Omental fat pad (tissue), 4 donors: ENCODE measurements at places on chromosomes 6 and 20. TPM values are rescaled to one million over a fixed set of nuclear protein-coding genes. Genes with fewer than 3 reads are reported as not detected.

BPI gene
- total RNA-seq = not detected

CCDC170 gene
- 4.1 TPM for total RNA-seq

VWA7 gene
- not detected for total RNA-seq

PLG gene
- total RNA-seq = not detected

FRS3 gene
- total RNA-seq = 1.2 TPM

UBD gene
- 1.1 TPM for total RNA-seq

OR10C1 gene
- total RNA-seq = not detected

CDK19 gene
- total RNA-seq = 9.8 TPM

SOX18 gene
- 16.7 TPM for total RNA-seq

ECT2L gene
- total RNA-seq = not detected

ANGPT4 gene
- total RNA-seq = 5.4 TPM

OLIG3 gene
- total RNA-seq = not detected

CST5 gene
- not detected for total RNA-seq

VSX1 gene
- not detected for total RNA-seq

LAMP5 gene
- not detected for total RNA-seq

MACROD2 gene
- total RNA-seq = 6.8 TPM

MYL9 gene
- total RNA-seq = 86.5 TPM

CGA gene
- not detected for total RNA-seq

TMC2 gene
- total RNA-seq = 0.32 TPM

HLA-DQA2 gene
- total RNA-seq = not detected

HSPA1L gene
- total RNA-seq = 1.1 TPM

CCM2L gene
- total RNA-seq = 9.2 TPM

WASF1 gene
- 5.8 TPM for total RNA-seq

BANF2 gene
- total RNA-seq = not detected

B4GALT5 gene
- total RNA-seq = 30.8 TPM

C2 gene
- total RNA-seq = 48.0 TPM

RCAN2 gene
- 7.9 TPM for total RNA-seq

WFDC5 gene
- not detected for total RNA-seq

COL11A2 gene
- 0.46 TPM for total RNA-seq

LHFPL5 gene
- total RNA-seq = not detected

TBC1D7 gene
- total RNA-seq = 6.8 TPM

TPX2 gene
- 0.82 TPM for total RNA-seq

CRISP2 gene
- total RNA-seq = not detected

GRM1 gene
- 0.16 TPM for total RNA-seq

C6orf58 gene
- not detected for total RNA-seq

PI16 gene
- total RNA-seq = 12.5 TPM

SLPI gene
- total RNA-seq = 137 TPM
